ENCODE measurements at places on chromosomes 16 and 17.

- DNase-seq, result peak; percentile 49
Observed at GRCh38 chr17:56679115-56679776, 85.7 kb downstream of the NOG start.

DNA sequence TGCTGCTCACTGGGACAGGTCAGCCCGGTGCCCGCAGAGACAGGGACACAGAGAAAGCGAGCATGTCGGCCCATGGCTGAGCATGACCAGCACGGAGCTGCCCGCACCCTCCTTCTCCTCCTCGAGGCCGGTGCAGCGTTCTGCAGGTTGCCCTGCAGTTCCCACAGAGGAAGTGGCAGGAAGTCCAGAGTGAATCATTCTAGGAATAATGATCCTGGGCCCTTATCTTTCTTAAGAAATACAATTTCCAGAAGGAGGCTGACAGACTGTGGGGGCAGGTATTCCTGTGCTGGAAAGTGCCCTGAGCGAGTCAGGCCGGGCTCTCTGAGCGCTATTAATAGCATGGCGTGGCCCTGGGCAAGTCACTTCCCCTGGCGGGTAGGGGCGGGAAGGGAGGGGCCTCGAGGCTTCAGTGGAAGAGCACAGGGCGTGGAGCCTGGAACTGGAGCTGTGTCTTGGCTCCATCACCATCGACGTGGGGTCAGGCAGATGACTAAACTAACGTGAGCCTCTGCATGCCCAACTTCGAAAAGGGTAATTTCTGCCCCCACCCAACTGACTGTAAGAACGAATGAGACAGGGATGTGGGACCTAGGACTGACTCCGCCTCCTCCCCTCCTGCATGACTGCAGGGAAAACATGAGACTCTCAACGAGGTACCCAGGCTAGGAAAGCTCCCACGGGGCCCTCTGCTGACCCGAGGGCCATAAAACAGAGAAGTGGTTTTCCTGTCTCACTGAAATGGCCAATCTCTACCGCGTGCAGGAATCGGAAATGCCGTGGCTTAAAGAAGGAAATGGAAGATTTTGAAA lies 9.8 kb downstream of the TMEM204 start:
- DNase-seq, result peak; percentile 39

DNA sequence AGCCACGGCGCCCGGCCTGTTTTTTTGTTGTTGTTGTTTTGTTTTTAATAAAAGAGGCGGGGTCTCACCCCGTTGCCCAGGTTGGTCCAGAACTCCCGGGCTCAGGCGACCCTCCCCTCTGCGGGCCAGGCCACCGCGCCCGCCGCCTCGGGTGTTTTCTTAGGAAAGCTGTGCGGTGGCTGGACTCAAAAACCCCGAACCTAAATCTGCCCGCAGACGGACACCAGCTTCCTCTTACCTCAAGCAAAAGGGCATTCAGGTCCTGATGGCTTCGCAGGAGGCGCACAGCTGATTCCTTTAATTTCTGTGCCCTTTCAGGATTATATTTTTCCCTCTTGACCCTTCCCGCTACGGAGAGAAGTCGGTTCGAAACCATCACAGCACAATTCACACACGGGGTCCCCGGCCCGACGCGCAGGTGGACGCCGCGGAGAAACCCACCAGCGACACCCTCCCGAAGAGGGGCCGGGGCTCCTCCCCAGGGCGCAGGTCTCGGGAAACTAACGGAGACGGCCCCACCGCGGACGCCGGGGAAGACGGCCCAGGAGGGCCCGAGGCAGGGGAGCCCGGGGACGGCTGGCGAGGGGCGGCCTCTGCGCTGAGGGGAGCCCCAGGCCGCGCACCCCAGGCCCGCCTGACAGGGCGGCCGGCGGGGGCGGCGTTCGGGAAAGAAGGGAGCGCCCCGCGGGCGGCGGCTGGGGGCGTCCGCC lies 653 bp downstream of the FANCA start:
- DNase-seq, result peak; percentile 53

DNA sequence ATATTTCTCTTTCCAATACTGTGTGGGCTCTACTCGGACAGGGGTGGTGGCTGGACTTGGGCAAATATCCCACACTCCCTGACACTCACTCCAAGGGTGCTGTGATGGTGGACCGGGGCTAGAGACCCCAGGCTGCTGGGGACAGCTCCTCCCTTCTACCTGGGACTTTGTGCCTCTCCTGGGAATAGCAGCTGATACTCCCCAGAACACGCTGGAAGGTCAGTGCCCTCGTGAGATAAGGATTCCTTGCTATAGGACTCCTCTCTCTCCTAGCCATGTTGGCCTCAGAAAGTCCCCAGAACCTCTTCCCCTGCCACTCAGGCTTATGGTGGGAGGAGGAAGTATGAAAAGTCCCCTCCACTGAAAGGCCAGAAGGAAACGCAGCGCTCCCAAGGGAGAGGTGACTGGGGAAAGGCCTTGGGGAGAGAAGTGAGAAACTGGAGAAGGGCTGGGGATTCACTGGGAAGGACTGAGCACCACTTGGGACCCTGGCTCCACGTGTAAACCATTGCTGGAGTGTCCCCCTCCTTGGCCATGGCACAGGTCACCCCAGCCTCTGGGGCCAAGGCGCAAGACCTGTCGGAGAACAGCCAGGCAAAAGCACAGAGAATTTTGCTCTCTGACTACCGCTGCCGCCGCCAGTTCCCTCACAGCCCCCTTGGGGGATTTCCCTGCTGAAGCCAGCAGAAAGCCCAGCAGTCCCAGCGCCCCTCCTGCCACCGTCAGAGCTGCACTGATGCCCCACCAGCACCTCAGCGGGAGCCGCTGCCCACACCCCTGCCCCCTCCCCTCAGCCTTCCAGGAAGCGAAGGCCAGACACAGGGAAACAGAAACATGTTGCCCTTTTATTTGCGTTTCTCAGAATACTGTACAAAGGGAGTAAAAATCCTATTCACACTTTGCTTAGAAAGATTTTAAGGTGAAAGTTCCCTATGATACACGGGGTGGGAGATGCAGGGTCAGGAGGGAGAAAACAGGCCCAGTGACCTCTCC lies 2.1 kb upstream of the GSDMB start:
- no peak for DNase-seq

DNA sequence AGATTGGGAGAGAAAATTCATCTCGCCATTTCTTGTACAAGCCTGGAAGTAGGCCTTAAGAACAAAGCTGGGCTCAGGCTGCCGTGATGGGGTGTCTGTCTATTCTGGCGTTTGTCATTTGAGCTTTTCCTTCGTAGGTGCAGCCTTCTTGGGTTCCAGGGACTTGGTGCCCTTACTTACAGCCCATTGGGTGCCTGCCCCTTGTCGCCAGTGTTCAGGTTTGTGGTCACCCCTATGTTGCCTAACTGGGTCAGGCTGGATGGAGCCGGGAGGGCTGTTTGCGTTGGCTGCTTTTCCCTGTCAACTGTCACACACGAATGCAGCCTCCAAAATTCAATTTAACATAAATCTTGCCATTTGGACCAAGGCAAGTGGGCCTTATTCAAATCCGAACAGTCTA lies 23.7 kb upstream of the MED9 start:
- DNase-seq, result no peak

GRCh38 chr17:29162909-29163341 lies 17.3 kb downstream of the MYO18A start:
- no peak for DNase-seq

- no peak for DNase-seq
Observed at GRCh38 chr17:76085066-76085730, 6.2 kb downstream of the ZACN start.

- DNase-seq, result no peak
Observed at GRCh38 chr17:77740481-77740880, 218.0 kb upstream of the TNRC6C start.

DNA sequence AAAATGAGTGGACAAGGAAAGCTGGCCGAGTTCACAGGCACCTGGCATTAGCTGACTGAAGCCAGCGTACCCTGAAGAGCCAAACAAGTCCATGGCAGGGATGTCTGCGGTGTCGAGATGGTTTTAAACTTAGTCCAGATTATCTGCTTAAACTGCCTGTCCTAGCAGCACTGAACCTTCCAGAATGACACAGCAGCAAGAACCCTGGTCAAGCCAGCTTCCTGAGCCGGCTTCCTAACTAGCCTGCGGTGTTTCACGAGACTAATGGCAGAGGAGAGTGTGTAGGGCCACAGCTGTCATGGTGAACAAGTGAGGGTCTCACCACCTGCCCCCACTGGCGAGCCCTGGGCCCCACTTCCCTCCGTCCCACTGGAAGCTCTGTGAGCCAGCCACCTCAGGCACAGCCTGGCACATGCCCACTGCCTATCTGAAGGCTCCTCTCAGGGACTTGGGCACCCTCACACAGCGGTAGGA lies 28.8 kb upstream of the MTSS2 start:
- DNase-seq, result no peak

- DNase-seq, result peak; percentile 66
Observed at GRCh38 chr17:39653662-39654331, 11.4 kb upstream of the TCAP start.
